PC-3 (cell line): ENCODE measurements at places on chromosomes 6 and 20. TPM values are rescaled to one million over a fixed set of nuclear protein-coding genes. Genes with fewer than 3 reads are reported as not detected.

- no peak for DNase-seq
These were observed 144.1 kb upstream of the BACH2 start for GRCh38 chr6:90440586-90441283.

DNA sequence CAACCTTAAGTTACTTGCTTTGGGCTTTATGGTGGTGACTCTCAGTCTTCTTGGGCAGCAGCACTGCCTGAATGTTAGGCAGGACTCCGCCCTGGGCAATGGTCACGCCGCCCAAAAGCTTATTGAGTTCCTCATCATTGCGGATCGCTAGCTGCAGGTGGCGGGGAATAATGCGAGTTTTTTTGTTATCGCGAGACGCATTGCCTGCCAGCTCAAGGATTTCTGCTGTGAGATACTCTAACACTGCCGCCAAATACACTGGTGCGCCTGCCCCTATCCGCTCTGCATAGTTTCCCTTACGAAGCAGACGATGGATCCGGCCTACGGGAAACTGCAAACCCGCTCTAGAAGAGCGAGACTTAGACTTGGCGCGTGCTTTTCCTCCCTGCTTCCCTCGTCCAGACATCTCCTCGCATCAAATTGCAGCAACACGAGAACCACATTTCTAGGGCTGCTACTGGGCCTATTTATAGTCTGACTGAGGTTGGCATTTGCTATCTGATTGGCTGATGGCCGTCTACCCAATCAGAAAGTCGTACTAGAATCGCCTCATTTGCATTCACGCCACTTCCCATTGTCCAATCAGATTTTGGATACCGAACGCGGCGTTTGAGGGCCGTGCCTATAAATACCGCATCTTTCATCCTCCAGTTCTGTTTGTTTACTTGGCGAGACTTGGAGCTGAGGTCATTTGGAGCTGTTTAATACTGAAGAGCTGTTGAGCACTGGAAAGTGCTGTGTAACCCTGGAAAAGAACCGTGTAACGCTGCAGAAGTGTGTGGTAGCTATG lies 28.2 kb upstream of the SLC17A4 start:
- DNase-seq: no peak

DNA sequence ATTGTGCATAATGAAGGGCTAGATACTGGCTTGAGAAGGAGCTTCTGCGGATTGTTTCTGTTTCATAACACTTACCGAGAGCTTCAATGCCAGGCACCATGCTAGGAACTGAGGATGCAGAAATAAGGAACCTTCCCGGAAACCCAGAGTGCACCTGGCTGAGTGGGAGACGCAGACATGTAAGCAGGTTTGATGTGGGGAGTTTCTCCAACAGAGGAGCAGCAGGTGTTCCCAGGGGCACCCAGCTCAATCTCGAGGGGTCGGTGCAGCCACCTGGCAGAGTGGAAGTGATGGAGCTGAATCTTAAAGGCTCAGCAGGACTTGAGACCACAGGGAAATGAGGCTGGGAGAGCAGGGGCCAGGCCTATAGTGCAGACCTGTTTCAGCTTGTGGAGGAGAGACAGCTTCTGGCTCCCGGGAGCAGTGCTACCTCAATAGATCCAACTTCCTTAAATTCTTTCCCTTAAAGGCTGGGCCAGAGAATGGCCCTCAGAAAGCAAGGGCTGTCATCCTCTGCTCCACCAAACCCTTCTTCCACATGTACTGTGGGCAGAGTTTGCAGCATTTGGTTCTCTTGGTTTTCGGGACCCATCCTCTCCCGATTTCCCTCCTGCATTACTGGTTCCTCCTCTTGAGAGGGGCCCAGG lies 27.8 kb upstream of the SRC start:
- DNase-seq: no peak

DNA sequence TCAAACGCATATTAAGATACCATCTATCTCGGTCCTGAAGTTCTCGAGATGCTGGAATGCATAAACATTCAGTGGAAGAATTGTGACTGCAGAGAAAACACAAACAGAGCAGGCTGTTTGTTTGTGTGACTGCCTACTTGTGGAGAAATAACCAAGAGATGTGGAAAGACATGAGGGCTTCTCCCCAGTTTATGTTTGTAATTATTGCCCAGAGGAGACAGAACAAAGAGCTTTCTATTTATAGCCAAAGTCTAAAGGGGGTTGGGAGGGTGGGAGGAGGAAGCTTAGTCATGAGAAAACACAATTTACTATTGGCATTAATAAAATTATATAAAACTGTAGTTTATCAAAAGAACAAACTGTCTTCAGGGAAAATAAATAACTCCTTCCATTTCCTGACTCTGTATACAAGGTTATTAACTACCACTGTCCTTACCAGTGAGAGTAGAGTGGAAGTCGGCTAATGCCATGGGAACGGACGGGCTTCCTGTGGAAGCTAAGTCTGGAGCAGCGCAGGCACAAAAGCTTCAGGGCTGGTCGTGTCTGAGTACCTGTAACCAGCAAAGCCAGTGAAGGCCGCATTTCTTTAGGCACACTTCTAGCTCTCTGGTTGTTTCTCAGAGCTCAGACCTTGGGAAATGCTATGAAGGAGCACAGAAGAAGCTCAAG lies 200.2 kb upstream of the SUPT3H start:
- DNase-seq: no peak

DNA sequence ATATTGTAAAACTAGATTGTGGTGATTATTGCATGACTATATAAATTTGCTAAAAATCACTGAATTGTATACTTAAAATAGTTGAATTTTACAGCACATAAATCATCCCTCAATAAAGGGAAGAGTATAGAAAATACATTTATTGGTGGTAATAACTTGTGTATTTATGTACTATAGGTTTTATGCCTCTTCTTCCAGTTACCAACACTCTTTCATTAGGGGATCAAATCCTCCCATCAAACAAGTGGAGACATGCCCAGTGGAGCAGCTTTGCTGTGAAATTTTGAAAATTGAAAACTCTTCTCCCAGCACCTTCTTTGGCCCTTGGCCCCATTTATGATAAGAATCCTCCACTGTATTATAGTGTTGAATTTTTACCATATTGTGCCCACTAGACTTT lies 10.1 kb upstream of the SSR1 start:
- DNase-seq: no peak

GRCh38 chr6:161985876-161986423 lies 712.1 kb upstream of the AGPAT4 start:
- no peak for DNase-seq

DNA sequence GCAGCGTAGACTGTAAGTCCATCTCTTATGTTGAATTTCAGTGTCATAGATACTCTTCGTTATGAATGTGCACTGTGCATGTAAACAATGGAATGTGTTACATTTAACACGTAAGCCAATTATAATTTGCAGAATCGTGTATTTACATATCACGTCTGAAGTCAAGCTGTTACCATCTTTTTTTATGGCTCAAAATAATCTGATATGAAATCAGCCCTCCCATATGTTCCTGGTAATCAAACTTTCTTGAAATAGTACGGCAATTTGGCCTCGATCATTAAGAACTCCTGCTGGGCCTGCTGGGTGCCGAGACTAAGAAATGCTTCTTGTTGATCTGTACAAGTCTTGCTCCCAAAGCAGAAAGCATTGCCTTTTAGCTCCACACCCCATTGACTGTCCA lies 89.6 kb upstream of the DOK5 start:
- no peak for DNase-seq

- DNase-seq: no peak
These were observed 189.9 kb downstream of the CENPW start for GRCh38 chr6:126529637-126530362.

- no peak for DNase-seq
These were observed 30.3 kb upstream of the OGFRL1 start for GRCh38 chr6:71258078-71258866.

DNA sequence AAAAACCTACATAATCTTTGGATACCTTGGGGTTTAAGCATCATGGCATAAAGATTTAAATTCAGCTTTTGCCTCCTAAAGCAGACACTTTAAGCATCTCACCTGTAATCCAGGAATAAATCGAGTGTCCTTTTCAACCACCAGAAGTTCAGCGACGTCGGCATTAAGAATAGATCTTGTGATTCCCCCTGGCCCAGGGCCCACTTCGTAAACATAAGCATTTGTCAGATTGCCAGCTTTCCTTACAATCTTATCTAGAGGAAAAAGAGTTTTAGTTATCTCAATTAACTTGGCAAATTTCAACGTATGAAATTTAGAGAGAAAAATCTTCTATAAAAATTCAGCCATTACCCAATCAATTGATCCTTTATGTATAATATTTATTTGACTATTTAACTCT lies 3.2 kb downstream of the TFB1M start:
- no peak for DNase-seq

DNA sequence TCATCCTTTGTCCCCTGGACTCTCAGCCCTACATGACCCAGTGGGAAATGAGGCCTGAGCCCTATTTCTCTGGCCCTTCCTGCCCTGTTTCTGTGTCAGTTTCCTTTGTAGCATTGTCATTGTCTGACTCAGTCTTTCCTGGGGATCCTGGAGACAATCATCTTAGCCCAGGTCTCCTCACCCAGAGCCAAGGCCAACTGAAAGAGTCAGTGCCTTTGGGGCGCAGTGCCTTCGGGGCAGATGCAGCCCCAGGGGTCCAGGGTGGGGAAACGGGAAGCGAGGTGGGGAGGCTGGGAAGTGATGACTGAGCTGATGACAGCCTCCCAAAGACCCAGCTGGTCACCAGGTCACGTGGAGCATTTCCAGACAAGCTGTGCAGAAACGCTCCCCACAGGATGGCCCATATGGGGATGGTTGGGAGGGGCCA lies 93.3 kb upstream of the SULF2 start:
- DNase-seq: peak; percentile 59

- peak; percentile 51 for DNase-seq
These were observed 11.5 kb upstream of the PDYN start for GRCh38 chr20:2005359-2005758.

DNA sequence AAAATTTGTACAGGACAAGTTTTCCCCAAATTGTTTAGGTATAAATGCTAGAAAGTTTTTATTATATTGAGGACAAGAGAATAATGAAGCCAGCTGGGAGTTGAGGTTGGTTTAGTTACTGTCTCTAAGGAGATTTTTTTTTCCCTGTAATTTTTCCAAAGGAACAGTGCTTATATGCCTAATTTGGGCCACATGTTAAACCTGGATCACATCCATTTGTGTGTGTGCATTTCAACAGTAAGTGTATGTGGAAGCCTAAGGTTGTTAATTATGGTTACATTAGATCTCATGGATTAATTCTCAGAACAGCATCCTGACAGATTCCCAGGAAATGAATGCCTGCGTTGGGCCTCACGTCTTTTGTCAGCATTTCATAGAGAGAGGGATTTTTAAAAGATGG lies 4.5 kb downstream of the IGF2R start:
- no peak for DNase-seq

- no peak for DNase-seq
These were observed 34.3 kb upstream of the TNFRSF21 start for GRCh38 chr6:47344022-47344421.

DNA sequence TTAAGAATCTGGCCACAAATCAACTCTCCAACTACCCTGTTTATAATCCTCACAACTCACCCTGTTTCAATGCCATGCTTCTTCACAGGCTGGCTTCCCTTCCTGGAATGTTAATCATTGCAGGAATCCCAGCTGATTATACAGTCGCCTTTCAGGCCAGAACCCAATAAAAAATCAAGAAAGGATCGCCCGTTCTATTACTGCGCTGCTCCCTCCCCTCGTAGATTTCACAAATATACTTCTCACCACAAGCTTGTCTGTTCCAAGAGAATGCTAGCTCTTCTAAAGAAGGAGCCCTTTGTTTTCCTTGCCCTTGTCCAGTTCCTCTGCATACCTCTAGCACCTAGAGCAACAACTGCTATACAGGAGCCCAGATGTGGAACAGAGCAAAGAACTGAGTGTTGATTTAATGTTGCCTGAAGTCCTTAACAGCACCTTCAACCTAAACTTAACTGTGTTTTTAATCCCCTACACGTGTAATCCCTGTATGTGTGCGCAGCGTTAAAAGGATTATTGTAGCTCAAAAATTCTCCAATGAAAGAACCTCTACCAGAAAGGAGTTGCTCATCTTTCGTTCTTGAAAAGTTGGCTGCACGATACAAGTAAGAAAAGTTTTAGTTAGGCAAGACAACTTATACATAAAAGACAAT lies 988 bp downstream of the ECHDC1 start:
- peak; percentile 29 for DNase-seq

DNA sequence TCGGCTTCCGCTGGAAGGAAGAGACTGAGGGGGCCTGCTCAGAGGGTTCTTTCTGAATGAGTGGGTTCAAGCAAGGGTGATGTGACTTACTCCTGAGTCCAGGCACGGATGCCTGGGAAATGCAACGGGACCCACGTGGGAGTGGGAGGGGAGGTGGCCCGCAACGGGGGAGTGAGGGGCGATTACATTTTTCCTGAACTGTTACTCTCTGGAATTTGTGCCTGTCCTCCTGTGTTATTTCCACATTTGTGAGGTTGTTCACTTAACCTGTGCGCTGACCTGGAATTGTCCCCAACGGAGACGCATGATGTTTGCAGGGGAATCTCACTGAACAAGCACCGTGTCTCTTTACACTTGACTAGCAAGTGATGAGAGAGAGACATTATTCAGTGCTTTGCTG lies 209.4 kb downstream of the CDH4 start:
- DNase-seq: no peak

- DNase-seq: no peak
These were observed 21.2 kb downstream of the TNFRSF21 start for GRCh38 chr6:47288267-47289090.

- peak; percentile 87 for DNase-seq
These were observed 202.8 kb upstream of the CST7 start for GRCh38 chr20:24746351-24746685.

GRCh38 chr20:63698739-63699465 lies 2.5 kb downstream of the TNFRSF6B start:
- DNase-seq: peak; percentile 90

- DNase-seq: no peak
These were observed 503.2 kb downstream of the CDKAL1 start for GRCh38 chr6:21037453-21037852.

DNA sequence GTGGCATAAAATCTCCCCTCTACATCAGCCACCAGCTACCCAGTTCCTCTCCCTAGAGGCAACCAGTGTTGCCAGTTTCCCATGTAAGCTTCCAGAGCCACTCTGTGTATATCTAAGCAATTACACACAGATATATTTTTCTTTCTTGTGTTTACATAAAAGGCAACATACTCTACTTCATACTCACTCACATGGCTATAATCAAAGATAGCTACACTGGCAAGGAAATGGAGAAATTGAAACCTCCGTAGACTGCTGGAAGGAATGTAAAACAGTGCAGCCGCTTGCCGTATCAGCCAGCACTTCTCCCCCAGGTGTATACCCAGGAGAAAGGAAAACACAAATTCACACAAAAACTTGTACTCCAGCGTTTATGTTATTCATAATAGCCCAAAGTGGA lies 38.5 kb upstream of the NELFCD start:
- peak; percentile 15 for DNase-seq

KIF25 gene
- not detected in 2 replicates for total RNA-seq

DST gene
- total RNA-seq: 81.5 and 90.8 TPM in 2 replicates

PKHD1 gene
- 0.40 and 0.52 TPM in 2 replicates for total RNA-seq

RAB44 gene
- total RNA-seq: not detected in 2 replicates

MEP1A gene
- total RNA-seq: not detected in 2 replicates

POM121L2 gene
- total RNA-seq: not detected in 2 replicates

SYNGAP1 gene
- 1.9 and 2.9 TPM in 2 replicates for total RNA-seq

SMLR1 gene
- not detected in 2 replicates for total RNA-seq

CRYBG1 gene
- total RNA-seq: 19.9 and 22.2 TPM in 2 replicates

GUCA1A gene
- total RNA-seq: not detected in 2 replicates

TBC1D7 gene
- 16.9 and 18.5 TPM in 2 replicates for total RNA-seq

OGFRL1 gene
- 5.2 and 6.0 TPM in 2 replicates for total RNA-seq
